ENCODE measurements at places on chromosomes 1 and 21.

- DNase-seq, result no peak
These were observed 124.6 kb downstream of the HLCS start for GRCh38 chr21:36841866-36842265.

DNA sequence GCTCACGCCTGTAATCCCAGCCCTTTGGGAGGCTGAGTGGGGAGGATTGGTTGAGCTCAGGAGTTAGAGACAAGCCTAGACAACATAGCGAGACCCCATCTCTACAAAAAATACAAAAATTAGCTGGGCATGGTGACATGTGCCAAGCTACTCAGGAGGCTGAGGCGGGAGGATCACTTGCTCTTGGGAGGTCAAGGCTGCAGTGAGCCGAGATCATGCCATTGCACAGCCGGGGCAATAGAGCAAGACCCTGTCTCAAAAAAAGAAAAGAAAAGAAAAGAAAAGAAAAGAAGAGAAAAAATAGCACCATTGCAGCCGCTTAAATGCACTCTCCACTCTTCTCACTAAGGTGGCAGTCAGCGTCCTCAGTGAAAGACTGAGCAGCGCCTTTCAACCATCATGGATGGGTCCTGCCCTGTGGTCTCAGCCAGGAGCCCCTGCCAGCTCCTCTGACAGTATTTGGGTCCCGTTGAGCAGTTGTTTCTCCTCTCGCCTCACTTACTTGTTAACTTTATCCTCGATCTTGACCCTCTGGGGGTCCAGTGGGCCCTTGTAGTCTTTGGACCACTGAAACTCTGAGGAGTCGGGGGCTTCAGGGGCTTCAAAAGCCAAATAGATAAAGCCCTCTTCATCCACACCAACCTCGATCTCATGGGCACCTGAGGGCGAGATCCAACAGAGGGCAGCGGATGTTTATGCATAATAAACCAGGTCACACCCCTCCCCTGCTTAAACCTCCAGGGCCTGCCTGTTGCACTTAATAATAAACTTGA lies 36.9 kb downstream of the MYOM3 start:
- no peak for DNase-seq

DNA sequence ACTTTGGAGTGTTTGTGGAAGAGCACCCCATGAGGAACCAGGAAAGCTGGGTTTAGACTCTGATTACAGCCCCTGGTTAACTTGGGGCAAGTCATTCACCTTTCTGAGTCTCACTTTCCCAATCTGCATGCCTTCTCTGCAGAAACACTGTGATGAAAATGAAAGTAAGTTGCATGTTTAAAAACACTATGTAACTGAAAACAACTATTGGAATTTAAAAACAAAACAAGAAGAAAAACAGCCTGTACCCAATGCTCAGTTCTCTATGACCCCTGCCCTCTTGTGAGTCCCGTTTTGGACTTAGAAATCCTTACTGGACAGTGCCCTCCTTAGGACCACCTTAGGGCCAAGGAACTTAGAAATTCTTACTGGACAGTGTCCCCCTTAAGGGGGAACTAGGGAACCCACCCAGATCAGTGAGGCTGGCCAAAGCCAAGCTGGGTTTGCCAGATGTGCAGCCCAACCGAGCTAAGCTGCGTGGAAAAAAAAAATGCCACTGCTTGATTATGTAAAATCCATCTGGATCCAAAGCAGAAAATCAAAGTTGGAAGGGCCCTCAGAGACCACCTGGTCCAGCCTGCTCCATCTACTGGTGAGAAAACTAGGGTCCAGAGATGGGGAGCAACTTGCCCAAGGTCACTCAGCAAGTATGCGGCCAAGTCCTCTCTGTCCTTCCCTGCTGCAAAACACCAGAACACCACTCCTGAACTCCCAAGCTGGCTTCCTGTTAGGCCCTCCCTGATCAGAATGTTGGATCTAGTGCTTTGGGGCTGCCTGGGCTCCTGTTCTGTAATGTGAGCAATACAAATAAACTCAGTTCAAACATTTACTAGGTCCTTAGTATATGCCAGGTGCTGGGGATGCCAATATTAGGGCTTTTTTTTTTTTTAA lies 77.7 kb downstream of the MRPL37 start:
- no peak for DNase-seq

DNA sequence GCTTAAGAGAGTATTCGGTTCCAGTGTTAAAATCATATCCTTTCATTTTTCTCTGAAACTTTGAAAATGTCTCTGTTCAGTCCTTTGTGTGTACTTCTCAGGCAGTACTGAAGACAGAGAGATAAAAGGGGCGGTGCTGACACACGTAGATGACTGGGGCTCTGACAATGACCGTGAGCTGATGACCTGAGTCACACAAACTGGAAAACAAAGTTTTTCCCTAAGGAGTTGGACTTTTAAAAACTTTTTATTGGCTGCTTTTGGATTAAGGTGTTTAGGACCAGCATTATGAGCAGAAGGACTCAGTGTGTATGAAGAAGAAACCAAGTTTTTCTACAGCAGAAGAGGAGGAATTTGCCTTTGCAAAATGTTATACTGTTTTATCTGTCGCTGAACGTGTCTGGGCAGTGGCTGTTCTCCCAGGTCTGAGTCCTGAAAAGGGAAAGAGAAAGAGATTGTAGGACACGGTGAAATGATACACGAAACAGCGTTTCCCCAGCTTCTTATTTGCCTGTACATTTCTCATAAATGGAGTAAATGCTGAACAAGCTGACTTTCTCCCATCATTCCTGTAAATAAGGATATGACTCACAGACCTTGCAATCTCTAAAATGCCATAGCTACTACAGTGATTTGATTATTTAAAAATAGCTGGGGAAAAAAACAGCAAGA lies 51.5 kb downstream of the MAP3K7CL start:
- DNase-seq, result no peak

GRCh38 chr1:162976628-162977027 lies 92.5 kb upstream of the RGS4 start:
- no peak for DNase-seq

- DNase-seq, result no peak
These were observed 79.6 kb downstream of the PSMG1 start for GRCh38 chr21:39103689-39104088.

- DNase-seq, result peak; percentile 59
These were observed 816 bp downstream of the IL6R start for GRCh38 chr1:154405747-154406571.

GRCh38 chr1:23807453-23807852 lies 6.9 kb upstream of the GALE start:
- DNase-seq, result no peak

DNA sequence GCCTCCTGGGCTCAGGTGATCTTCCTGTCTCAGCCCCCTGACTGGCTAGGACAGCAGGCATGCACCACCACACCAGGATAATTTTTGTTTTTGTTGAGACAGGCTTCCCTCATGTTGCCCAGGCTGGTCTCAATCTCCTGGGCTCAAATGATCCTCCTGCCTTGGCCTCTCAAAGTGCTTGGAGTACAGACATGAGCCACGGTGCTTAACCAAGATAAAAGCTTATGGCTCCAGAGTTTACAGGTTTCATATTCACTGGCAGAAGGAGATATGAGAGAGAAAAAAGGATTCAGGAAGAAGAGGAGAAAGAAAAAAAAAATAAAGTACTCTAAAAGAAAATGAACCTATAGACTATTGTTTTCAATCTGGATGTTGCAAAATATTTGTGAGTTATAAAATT lies 748.8 kb upstream of the NCAM2 start:
- no peak for DNase-seq

- no peak for DNase-seq
These were observed 81.4 kb downstream of the SMYD2 start for GRCh38 chr1:214362188-214362882.

Measured in T1000 (cell line).